NCI-H524 (cell line): ENCODE measurements at places on chromosomes 16 and 17.

DNA sequence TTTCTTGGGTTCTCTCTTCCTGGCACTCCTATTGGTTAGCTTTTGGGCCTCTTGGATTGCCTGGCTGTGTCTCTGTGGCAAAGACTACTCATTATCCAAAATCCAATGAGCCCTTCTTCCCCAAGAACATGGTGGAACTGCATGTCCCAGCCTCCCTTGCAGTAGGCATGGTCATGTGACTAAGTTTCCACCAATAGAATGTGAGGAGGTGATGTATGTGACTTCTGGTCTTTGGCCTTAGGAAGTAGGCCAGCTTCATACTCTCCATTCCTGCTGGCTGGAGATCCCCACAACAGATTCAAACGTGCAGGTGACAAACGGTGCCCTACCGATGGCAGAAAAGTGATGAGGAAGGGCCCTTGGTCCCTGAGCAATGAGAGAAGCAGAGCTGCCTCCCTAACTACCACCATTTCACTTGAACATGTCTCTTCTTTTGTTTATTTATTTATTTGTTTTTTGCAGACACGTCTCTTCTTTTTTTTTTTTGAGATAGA, 17.3 kb upstream of the SPN start:
- peak; percentile 23 for DNase-seq

DNA sequence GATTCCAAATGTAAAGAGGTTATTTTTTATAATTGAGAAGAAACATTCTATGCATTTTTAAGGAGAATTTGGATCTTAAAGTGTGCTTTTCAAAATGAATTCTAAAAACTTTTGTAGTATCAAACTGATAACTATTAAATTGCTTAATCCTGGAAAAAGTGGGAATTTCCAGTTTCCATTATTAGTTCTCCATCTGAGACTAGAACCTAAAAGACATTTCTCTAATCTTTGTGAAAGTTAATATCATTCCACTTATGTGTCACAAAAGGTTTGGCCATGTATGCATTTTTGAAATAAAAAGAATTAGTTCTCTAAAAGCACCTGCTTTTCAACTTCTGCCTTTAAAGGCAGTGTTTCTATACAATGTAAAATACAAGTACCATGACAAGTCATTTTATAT, 155.0 kb downstream of the BCAS3 start:
- no peak for DNase-seq

- DNase-seq, result no peak
Observed at GRCh38 chr17:77508047-77508715, 367.4 kb downstream of the SEC14L1 start.

GRCh38 chr17:57679906-57680695, 65.0 kb downstream of the CCDC182 start:
- DNase-seq, result no peak

GRCh38 chr17:57481910-57482391, 225.6 kb downstream of the MSI2 start:
- DNase-seq, result no peak

GRCh38 chr17:66341462-66341861, 39.0 kb downstream of the PRKCA start:
- DNase-seq, result no peak

GRCh38 chr17:75976175-75976848, 2.7 kb downstream of the ACOX1 start:
- no peak for DNase-seq

DNA sequence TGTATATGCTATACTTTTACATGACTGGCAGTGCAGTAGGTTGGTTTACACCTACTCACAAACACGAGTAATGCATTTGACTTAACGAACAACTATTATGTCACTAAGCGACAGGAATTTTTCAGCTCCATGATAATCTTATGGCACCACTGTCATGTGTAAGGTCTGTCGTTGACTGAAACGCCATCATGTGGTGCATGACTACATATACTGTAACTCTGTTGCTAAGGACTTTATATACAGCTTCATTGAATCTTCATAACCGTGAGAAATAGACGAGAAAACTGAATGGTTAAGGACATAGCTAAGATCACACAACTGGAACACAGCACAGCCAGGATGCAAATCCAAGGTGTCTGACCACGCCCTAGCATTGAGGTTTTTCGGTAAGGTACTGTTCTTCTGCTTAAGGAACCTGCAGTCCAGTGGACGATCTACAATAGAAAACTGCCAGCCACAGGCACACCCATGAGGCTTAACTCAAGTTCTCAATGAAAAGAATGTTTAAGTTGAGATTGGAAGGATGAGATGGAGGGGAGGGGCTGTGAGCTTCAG, 3.3 kb downstream of the CFAP20 start:
- no peak for DNase-seq
